Activated T-cell treated with anti-CD3 and anti-CD28 coated beads, Interleukin-2, amount 50 U/mL, for 72 hours (primary cell): ENCODE measurements at places on chromosomes 1 and 21.

DNA sequence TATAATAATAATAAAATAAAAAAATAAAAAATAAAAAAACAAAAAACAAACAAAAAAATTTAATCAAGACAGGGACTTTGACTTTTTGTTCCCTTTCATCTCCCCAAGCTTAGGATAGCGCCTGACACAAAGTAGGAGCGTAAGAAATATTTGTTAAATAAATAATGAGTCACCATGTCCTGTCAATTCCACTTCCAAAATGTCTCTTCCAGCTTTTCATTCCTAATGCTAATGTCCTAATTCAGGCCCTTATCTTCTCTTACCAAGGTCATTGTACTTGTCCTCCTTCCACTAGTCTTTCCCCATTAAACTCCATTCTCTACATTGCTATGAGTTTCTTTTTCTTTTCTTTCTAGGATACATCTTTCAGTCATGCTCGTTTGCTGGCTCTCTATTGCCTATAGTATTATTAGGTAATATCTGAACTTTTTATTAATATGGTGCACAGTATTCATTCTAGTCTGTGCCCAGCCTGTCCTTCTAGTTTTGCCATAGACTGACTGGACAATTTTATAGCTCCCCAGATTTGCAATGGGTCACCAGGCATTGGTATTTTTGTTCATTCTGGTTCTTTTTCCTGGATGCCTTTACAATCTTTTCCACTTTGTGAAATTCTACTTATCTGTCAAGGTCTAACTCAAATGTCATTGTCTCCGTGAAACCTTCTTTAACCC lies 11.4 kb downstream of the NEXN start:
- no peak for DNase-seq

DNA sequence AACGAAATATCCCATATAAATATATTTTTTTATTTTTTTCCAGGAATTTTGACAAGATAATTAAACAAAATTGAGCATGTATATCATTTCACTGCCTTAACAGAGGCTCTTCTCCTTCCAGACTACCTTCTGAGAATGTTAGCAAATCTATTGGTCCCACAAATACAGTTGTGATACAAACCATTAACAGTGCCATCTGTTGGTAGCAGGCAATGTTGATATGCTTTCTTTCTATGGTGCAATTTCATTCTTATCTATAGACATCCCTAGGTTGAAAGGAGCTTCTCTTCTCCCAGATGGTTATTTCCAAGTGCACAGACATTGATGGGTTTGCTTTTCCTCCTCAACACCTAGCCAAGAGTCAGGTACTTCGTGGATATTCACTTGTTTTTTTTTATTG lies 303.6 kb downstream of the USH2A start:
- DNase-seq = no peak

GRCh38 chr1:179137617-179138255 lies 55.9 kb downstream of the TOR3A start:
- DNase-seq = no peak

- no peak for DNase-seq
Measured at GRCh38 chr1:227299688-227300087, 18.6 kb downstream of the CDC42BPA start.

- no peak for DNase-seq
Measured at GRCh38 chr1:84117868-84118267, 26.2 kb upstream of the PRKACB start.

GRCh38 chr1:56666112-56666608 lies 21.0 kb downstream of the PRKAA2 start:
- no peak for DNase-seq

GRCh38 chr1:27887215-27888021 lies 15.1 kb downstream of the THEMIS2 start:
- peak; percentile 43 for DNase-seq

DNA sequence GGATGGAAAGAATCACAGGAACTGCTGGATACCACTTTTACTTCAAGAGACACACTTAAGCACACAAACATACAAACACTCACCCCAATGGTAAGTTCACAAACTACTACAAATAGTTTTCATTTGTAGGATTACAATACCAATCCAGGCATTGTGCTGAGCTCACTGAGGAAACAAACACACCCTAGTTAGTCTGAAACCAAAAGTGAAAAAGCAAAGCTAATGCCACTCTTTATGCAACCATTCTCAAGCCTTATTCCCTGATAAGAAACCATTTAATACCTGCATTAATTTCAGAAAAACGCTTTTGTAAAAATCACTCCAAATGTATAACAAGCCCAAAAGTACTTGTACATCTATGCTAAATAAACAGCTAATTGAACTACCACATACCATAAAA lies 38.3 kb downstream of the RNF115 start:
- DNase-seq = no peak

- DNase-seq = no peak
Measured at GRCh38 chr1:45230537-45230936, 24.1 kb upstream of the ZSWIM5 start.

- DNase-seq = no peak
Measured at GRCh38 chr1:20143318-20143717, 4.2 kb downstream of the PLA2G2F start.
